Brain pericyte (primary cell): ENCODE measurements at places on chromosomes 13 and 19.
A peak's percentile ranks its signal among the peaks of the same experiment; 100 is the strongest.

GRCh38 chr13:20451397-20451796 is 74.3 kb downstream of the CRYL1 start:
- DNase-seq: no peak

DNA sequence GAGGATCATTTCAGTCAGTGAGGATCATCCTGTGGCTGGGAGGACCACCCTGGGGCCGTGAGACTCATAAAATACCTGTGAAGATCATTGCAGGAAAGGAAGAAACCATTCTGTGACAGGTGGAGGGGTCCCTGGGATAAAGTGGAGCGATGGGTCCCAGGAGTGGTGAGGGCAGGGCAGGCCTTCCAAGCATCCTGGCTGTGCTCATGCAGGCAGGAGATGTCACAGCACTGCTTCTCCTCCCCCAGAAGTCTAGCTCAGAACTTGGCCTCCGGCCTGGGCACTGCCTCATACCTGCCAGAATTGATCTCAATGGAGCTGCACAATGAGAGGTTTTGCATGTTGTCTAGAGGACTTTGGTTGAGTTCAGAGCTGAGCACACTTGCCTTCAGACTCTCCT is 11.1 kb downstream of the KLK1 start:
- no peak for DNase-seq

GRCh38 chr13:44340508-44340907 is 33.1 kb upstream of the SERP2 start:
- DNase-seq: no peak

DNA sequence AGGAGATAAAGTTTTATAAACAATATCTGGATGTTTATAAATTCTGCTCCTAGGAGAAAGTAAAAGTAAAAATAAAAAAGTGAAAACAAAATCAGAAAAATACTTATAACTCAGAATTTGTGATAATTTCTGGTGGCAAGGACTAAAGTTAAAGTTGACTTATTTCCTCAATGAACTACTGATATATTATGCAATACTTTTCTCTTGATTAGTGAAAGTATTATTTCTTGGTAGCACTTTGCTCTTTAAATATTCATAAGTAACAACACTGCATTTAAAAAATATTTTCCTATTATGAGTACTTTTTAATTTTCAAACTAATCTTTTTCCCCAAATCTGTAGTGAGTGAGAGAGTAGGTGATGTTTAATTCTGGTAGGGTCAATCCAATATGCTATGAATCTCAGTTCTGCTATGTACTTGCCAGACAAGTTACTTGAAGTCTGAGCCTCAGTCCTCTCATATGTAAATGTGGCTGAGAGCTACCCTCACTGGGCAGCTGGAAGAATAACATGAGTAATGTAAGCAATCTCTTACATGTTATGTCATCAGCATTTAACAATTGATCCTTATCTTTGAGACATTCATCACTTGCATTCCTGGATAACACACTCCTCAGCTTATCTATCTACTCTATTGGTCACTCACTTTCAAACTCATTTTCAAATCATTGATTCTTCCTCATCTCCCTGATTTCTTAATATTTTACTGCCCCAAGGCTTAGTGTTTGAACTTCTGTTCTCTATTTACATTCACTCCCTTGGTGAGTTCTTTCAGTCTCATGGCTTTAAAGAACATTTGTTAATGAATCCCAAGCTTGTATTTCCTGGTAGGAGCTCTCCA is 239.0 kb downstream of the RGCC start:
- peak; percentile 30 for DNase-seq
